SJSA1 (cell line): ENCODE measurements at places on chromosomes 7 and 10.

DNA sequence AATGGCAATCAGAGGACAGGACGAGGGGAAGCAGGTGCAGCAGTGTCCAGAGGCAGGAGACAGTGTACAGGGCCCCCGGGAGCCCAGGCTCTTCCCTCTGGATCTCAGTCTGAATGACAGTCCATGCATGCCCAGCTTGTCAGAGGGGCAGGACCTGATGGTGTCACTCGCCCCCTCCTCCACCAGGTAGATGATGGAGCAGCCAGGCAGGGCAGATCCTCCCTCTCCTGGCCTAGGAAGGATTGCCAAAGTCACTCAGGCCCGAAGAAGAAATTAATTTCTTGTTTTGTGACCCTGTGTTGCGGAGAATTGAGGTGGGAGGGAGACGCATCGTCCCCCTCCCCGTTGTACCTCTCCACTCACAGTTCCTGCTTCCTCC lies 4.0 kb downstream of the VSTM4 start:
- no peak for DNase-seq

DNA sequence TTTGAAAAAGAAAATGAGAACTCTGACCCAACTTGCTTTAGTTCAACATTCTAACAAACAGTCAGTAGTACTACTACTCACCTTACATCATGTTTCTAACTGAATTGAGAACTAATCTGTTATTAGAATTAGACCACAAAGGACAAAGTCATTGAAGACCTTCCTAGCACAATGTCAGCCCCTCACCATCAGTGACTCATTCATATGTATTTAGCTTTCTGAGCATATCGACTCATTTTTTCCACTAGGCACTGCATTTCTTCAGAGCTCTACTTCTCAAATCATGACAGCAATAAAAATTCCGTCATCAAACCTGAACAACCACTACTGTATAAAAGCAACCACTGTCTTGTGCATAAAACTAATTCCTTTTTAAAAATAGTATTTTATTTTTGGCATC lies 4.4 kb upstream of the LRRN3 start:
- no peak for DNase-seq

DNA sequence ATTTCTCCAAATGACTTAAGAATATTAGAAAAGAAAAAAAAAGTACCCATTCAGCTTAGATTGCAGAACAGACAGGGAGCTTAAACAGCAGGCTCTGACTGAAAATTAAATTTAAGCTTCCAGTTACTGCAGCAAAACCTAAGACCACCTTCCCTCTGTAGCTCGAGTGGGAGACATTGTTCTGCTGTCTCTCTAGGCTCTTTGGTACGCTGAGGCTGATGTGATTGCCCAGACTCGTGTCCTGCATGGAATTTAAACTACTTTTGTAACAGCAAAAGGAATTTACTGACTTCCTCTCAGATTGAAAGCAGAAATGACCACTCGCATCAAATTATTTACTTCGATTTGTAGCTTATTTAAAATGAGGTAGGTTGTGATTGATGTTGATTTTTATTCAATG lies 124.6 kb downstream of the LRRTM3 start:
- DNase-seq: no peak

DNA sequence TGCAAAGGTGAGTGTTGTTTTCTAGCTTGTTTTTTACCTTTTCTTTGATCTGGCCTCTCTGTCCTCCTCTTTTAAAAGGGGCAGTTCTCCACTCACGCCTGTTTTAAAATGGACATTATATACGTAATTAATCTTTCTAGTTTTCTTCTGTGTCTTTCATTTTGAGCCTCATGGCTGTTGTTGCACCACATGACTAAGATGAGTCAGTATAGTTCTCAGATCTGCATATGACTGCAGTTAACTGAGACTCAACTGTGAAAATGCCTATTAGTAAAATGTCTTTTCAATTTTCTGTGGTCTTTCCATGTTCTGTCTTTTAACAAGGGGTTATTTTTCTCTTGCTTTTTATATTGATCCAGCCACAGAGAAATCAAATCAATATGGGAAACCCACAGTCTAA lies 296.1 kb downstream of the CDK14 start:
- no peak for DNase-seq

- DNase-seq: no peak
Measured at GRCh38 chr7:101884671-101885596, 67.5 kb downstream of the CUX1 start.

DNA sequence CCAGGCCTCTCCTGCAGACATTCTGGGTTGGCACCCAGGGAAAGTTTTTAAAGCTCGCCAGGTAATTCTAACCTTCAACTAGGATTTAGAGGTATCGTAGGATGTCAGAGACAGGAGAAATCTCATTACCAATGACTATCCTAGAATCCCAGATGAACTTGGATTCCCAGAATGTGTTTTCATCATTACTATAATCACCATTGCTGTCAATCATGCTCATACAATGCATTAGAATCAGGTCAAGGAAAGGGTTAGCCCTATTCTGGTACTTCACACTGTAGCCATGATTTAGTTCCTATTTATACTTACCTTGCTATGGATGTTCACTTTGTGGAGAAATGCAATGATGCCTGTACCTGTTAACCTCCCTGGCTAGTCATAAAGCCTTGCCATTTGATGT lies 67.0 kb upstream of the GPR158 start:
- no peak for DNase-seq

DNA sequence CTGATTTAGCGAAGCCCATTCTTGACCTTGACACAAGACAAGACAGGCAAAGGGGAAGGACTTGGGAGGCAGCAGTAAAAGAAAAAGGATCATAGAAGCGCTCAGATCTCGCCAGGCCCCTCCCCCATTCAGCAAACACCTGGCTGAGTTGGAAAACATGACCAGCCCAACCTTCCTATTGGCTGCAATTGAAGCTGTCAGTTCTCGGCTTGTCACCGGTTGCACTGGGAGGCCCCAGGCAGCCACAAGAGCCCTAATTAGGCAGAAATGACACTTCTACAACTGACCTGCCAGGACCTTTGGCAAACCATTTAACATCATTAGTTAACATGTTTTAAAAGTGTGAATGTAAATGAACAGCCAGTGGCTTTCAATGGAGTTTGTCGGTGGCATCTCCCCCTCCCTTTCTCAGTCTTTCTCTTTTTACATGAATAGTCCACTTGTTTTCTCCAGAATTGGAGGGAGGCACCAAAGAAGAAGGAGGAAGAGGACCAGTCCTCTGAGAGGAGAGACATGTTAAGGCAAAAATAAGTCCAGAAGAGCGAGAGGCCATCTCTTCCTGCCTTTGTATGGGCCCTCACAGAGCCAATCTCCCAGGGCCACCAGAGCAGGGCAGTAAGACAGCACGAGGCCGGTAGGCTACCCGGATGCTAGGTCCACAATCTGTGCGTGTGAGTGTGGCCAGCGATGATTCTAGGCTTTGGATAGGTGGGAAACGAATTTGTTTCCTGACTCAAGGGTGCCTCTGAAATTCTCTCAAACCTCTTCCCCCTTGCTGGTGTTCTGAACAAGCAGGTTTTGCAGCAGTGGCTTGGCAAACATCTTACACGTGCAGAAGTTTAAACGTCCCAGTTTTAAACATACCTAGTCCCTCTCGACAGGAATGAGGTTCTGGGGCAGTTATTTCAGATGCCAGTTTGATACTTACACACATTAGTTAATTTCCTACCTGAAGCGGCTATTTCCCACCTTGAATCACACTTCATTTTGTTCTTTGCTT lies 15.0 kb upstream of the ENO4 start:
- no peak for DNase-seq

DNA sequence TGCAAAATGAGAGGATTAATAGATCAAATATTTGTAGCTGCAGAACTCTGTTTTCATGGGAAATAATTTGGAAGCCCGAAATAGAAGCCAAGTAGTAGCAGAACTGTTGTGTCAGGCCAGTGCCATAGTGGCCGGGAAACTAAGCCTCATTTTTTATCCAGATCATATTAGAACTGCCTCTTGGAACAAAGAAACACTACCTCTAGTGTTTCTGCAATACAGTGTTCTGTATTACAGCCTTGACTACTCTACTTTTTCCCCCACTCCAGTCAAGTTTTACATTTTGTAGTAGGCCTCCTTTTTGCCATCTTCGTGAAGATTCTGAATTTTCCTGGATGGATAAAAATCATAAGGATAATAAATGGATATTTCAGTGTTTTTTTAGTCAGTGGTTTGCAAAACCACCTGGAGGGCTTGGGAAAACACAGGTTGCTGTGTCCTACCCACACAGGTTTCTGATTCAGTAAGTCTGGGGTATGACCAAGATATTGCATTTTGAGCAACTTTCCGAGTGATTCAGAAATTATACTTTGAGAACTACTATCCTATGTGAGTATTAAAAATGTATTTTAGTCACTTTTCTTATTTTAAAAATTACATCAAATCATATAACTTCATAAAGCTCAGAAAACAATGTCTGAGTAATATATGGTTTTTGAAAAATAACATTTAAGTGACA lies 326.2 kb upstream of the KAT6B start:
- DNase-seq: no peak

DNA sequence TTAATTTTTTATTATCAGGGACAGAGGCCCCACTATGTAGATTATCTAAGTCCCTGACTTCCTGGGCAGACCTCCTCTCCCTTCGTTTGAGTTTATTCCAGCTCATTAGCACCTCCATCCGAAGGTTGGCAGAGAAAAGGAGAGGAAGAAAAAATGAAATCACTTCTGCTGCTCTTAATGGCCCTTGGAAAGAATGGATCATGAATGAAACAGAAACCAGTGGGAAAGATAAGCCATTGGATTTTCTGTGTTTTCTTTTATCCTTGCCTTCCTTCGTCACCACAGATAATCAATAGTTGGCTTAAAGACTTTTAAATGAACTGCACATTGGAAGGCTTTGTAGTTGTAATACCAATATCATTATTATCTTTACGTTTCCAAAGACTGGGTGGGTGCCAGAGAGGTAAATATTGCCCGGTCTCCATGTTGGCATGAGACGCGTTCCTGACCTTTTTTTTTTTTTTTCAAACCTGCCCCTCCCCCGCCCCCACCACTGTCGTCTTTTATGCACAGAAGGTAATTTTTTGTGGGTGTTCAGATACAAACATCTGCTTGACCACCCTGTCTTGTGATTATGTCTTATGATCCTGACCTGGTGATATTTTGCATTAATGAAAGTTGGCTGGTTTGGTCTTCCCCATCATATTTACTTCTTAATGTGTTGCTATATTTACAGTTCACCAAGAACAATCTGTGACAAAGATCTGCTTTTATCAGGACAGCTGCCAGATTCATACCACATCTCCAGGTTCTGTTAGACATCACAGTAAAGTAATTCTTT lies 116.8 kb downstream of the ARID5B start:
- DNase-seq: peak; percentile 18

DNA sequence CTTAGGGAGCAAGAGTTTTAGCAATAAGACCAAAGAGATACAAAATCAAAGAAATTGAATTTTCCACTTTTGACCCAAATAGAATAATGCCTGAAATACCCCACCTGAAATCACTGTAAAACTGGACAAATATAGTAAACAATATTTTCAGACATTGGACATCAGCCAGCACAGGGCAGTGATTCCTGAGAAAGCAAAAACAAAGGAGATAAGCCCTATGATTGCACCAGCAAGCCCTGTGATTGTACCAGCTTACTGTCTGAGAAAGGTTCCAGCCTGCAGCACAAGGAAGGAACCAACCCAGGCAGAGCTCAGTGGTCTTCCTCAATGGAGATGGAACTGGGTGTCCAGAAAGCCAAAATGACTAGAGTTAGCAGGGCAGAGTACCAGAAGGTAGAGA lies 10.3 kb downstream of the TMEM106B start:
- no peak for DNase-seq

DNA sequence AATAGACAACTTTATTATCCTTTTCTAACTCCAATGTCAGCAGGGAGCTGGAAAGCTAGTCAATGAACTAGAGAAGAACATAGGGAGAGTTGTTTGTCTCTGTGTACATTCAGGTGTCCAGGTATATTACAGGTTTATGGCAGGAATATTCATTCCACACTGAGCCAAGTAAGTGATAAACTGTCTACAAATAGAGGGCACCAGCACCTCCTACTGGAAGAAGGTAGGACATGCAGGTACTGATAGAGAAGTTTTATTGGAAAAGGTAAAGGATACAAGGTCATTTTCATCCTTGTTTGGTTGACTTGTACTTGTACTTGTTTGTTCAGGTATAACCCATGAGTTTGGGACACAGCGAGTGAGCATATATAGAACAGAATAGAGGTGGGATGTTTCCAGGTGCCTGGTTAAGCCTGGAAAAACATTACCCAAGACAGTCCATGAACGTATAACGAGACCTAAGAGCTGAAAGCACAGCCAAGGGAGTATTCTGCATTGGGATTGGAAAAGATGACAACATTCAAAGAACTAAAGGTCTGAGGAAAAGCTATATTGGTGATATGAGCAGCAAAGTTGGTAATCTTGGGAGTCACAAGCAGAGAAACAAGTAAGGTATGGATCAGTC lies 61.4 kb upstream of the PPP1R3C start:
- peak; percentile 23 for DNase-seq

DNA sequence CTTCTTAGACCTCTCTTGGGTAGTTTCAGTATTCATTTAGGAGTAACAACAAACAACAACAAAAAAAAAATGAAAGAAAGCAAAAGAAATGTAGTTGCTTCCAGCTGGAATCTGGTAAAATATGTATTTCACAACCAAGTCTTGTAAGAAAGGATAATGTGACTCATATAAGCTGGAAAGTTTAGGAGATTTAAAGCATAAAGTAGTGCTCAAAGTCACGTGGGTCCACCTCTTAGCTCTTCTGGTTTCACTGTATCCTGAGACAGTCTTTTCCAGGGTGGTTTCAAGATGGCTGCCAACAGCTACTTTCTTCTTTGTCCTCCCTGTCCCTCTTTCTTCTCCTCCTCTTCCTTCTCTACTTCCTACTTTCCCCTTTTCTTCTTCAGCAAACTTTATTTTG lies 69.5 kb upstream of the CDK13 start:
- DNase-seq: no peak

DNA sequence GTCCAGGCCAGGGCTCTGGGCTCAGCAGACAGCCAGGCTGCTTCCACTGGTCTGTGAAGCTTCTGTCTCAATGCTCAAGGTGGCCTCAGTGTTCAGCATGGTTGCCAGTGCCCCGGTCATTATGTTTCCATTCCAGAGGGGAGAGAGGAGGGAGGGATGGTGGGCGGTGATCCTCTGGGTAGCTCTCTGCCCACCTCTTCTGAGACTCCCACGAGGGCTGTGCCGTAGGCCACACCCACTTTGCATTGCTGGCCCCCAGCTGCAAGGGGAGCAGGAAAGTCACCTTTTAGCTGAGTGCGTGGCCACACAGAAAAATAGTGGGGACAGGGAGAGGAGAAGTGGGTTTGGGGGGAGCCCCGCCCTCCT lies 42.5 kb downstream of the FOXK1 start:
- peak; percentile 81 for DNase-seq

DNA sequence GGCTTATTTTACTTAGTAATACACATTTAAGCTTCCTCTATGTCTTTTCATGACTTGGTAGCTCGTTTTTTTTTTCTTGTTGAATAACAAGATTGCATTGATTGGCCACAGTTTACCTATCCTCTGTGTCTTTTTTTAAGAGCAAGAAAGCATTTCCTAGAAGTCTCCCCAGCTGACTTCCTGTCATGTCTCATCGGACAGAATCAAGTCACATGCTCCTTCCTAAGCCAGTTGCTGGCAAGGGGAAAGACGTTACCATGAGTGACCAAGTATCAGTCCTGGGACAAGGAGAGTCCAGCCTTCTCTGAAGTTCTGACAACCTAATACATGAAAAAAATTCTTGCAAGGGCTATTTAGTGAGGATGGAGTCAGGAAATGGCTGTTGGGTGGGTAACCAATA lies 24.9 kb upstream of the SFRP5 start:
- DNase-seq: no peak
